ENCODE measurements at places on chromosomes 2 and 18. TPM values are rescaled to one million over a fixed set of nuclear protein-coding genes. Genes with fewer than 3 reads are reported as not detected.

Gene PLEK
- total RNA-seq, result 0.11 TPM

Gene EPHA4
- total RNA-seq, result 33.4 TPM

Gene TTR
- not detected for total RNA-seq

Gene RTN4
- 321 TPM for total RNA-seq

Gene MATN3
- total RNA-seq, result 0.95 TPM

Gene EN1
- total RNA-seq, result not detected

Gene DSG1
- total RNA-seq, result not detected

Gene TMEM178A
- 0.28 TPM for total RNA-seq

Gene CGREF1
- total RNA-seq, result 1.7 TPM

Gene LTBP1
- 41.9 TPM for total RNA-seq

Gene CROCC2
- not detected for total RNA-seq

Gene GAREM1
- 0.40 TPM for total RNA-seq

Gene TPO
- not detected for total RNA-seq

Gene CXCR4
- total RNA-seq, result 30.5 TPM

Gene PCARE
- not detected for total RNA-seq

Gene CYP1B1
- 0.07 TPM for total RNA-seq

Gene PECR
- total RNA-seq, result 11.8 TPM

Gene FLACC1
- 0.56 TPM for total RNA-seq

Gene MRPS9
- 30.5 TPM for total RNA-seq

Gene C2orf80
- total RNA-seq, result not detected

Gene CWC22
- 16.3 TPM for total RNA-seq

Gene REG1B
- not detected for total RNA-seq

Gene MSH2
- 32.6 TPM for total RNA-seq

Gene EIF5B
- total RNA-seq, result 33.3 TPM

Gene KIAA2012
- not detected for total RNA-seq

Gene CXCR1
- total RNA-seq, result not detected

Gene CCDC74B
- total RNA-seq, result 1.2 TPM

Gene RAMP1
- total RNA-seq, result not detected

Gene ANO7
- total RNA-seq, result 0.59 TPM

Gene TANK
- total RNA-seq, result 75.2 TPM

Data from pulmonary artery endothelial cell (primary cell).